Stimulated activated CD4-positive, alpha-beta T cell treated with anti-CD3 and anti-CD28 coated beads, Interleukin-1b, Interleukin-23, amount 100 ng/mL, for 1 hour (primary cell): ENCODE measurements at places on chromosomes 12 and 14.
A peak's percentile ranks its signal among the peaks of the same experiment; 100 is the strongest.

DNA sequence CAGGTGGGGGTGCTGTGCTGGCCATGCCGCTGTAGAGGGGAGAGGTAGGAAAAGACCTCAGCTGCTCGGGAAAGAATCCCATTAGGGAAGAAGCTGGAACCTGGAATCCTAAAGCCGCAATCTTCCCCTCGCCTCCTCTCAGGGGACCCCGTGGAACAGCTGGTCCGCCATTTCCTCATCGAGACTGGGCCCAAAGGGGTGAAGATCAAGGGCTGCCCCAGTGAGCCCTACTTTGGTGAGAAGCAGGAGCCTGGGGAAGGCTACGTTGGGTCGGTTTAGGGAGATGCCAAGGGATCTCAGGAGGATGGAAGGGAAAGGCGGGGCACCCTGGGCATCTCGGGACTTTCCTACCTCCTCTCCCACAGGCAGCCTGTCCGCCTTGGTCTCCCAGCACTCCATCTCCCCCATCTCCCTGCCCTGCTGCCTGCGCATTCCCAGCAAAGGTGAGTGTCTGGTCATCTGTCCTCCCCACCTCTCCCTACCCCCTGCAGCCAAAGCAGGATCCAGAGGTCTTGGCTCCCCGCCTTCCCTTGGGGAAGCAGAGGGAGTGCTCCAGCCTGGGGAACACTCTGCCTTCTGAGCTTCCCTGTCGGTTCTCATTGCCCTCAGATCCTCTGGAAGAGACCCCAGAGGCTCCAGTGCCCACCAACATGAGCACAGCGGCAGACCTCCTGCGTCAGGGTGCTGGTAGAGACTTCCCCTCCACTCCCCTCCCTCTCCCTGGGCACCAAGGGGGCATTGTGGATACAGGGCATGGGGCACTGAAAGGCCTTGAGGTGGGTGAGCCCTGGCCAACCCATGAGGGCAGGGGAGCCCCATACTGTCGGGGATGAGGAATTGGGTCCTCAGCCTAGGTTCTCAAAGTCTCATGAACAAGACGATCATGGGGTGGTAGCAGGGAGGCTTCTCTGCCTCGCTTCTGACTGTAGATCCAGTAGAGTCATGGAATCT lies 12.4 kb downstream of the TNS2 start:
- DNase-seq = no peak

DNA sequence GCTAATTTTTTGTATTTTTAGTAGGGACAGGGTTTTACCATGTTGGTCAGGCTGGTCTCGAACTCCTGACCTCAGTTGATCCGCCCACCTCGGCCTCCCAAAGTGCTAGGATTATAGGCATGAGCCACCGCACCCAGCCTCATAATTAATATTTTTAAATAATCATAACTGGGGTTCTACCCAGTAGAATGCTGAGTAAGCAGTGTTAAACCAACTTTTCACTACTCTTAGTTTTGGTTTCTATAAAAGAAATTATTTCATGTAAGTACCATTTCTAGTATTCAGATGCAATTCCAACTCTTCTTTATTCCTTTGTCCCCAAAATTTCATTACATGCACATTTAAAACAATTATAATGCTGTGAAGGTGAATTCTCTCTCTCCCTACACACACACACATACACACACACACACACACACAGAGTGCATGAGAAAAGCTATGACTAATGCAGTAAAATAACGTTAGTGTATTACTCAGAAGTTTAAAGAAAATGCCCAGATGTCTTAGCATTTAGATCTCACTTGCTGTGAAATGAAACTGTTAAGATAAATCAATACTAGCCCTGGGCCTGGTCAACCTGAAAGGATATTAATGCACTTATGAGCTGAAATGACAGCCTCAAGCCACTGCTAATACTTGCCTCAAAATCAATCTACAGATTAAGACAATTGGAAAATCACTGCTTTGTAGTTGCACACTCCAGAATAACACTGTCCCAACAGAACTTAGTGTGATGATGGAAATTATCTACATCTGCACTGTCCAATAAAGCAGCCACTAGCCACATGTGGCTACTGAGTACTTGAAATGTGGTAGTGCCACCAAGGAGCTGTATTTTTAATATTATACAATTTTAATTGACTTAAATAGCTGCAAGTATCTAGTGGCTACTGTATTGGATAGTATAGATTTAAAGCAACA lies 36.0 kb downstream of the PTPN21 start:
- no peak for DNase-seq

DNA sequence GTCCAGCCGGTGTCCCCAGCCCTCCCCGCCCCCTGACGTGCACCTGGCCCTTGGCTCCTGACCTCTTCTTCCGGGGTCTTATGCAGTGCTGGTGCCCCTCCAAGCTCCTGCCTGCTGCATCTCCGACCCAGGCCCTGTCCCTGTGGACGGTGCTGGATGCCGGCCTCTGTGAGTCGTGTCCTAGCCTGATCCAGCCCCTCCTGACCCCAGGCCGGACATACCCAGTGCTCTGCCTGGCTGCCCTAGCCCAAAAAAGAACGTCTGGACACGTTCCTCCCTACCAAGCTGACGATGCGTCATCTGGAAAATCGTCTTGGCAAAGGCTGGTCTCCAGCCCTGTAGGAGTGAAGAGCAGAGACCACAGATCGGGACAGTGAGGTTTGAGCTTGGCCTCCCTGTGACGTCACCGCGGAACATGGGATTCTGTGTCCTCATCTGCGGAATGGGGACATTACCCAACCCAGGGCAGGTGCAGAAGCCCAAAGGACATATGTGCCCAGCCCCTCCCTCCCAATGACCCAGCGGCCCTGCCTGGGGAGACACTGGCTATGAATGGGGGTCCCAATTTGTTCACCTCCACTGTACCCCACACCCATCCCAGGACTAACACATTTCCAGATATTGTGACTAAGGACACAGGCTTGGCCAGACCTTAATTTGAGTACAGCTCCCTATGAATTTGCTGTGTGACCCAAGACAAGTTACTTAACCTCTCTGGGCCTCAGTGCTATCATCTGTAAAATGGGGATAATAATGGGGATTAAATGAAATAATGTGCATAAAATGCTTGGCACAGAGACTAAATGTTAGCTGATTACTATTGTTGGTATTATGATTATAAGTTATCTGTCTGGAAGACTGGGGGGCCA lies 51.0 kb upstream of the BCL11B start:
- no peak for DNase-seq

- DNase-seq = no peak
Observed at GRCh38 chr12:107349008-107349747, 255.8 kb upstream of the CRY1 start.

DNA sequence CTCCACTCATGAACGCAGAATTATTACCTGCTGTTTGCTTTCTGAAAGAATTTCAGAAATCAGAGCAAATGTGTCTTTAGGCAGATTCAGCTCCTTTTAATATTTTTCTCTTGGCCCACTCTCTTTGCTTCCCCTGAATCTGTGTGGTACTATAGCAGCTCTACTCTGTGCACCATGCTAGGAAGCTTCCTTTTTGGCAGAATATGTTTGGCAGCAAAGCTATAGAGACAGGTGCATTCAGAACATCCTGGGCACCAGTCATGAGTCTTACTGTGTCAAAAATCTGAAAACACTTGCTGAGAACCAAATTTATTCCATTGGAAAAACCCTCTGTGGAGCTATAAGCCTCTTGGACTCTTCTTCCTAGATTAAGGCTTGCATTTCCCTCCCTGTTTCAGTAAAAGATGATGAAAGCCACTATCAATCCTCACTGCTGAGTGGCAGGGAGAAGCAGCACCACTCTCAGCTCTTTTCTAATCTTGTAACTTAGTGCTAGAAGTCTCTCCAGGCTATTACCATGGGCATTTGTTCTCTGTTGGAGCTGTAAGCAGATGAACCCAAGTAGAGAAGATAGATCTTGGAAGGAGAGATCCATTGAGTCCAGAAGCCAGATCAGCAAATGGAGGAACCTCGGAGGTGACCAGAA lies 18.2 kb downstream of the CIPC start:
- DNase-seq = no peak

DNA sequence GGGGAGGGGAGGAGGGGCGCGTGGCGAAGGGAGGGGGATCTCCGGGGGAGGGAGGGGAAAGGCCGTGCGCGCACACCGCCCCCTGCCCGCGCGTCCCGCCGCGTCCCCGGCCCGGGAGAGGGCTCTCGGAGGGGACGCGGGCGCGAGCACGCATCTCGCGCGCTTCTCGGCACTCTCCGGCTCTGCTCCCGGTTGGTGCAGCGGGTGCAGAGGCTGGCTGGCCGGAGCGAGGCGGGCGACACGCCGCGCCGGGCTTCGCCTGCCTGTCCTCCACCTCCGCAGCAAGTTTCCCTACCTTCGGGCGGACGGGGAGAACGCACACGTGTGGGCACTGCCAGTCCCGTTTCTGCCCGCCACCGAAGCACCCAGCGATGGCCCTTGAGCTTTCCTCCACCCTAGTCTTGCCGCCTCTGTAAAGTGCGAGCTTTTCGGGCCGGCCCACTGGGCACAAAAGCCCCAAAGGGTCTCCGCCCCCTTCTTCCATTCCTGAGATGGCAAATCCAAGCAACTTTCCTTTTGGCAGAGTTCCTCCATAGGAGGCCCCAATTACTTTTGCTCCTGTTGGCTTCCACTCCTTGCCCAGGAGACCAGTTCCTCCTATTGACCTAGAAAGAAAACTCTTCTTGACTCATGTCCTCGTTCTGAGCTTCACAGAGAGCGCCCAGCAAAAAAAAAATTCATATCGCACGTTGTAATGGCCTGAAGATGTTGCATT lies 363 bp upstream of the CSAD start:
- DNase-seq = peak; percentile 64

DNA sequence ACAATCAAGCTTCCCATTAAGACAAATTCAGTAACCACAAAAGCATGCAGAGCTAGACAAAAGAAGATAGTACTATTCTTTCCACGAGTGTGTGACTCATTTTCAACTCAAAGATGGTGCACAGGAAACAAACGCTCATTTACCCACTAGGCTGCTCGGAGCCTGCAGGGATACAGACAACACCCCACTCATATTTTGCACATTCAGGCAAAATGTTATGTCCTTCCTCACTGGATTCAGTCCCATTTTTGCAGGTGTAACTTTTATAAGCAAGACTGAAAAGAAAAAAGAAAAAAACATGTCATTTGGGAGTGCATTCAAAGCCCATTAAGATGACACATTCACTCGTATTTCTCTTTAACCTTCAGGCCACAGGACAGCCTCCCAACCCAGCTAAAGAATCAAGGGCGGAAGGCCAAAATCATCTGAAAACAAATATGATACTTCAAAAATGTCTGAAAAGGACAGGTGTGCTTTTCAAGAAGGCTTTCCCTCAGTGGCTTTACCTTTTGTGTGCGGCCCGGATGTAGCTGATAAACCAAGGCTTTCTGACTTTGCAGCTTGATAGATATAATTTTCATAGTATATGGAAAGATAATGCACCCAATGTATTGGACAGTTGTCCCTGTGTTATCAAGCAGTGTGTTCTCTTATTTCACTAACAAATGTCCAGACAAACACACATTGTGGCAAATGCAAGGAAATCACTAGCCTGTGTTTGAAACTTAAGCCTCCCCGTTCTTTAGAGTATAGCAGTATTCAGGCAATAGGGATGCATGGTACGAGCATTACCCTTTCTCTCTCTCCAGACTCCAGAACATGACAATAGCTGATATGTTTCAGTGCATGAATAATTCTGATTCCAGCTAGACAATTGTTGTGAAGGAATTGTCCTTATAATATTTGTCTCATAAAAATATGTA lies 147.8 kb upstream of the KRR1 start:
- no peak for DNase-seq

DNA sequence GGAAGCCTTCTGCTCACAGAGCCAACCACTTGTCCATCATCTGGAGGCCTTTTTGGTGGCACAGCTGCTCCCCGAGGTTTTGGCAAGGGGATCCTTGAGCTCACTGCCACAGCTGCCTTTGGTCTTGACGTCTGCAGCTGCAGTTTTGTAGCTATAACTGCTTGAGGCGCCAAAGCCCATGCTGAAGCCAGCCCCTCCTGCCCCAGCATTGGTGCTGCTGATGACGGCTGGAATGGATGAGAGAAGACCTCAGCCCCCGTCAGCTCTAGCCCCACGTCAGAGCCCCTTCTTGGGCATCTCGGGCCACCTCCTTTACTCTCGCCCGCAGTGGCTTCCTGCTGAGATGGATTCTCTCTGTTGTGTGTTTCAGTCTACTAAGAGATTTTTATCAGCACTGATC lies 12.3 kb upstream of the KRT74 start:
- no peak for DNase-seq

DNA sequence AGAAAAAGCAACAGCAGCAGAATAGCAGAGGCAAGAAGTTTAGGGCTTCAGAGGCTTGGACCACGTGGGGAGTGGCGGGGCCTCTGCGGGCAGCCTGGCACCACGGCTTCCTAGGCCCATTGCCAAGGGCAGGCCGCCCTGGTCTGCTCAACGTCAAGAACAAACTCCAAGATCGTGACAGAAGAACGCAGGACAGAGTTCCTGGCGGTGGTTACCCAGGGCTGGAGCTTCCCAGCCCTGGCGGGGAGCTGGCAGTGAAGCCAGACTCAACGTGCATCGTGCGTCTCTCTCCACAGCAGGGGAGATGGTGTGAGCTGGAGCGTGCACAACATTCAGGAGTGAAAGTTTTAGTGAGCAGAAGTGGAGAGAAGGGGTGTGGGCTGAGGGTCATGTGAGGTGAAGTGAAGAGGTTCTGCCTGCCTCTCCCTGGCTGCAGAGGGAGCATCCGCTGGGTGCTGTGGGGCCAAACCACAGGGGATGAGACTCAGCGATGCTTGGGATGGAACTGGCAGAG lies 13.9 kb upstream of the CACNA2D4 start:
- no peak for DNase-seq

DNA sequence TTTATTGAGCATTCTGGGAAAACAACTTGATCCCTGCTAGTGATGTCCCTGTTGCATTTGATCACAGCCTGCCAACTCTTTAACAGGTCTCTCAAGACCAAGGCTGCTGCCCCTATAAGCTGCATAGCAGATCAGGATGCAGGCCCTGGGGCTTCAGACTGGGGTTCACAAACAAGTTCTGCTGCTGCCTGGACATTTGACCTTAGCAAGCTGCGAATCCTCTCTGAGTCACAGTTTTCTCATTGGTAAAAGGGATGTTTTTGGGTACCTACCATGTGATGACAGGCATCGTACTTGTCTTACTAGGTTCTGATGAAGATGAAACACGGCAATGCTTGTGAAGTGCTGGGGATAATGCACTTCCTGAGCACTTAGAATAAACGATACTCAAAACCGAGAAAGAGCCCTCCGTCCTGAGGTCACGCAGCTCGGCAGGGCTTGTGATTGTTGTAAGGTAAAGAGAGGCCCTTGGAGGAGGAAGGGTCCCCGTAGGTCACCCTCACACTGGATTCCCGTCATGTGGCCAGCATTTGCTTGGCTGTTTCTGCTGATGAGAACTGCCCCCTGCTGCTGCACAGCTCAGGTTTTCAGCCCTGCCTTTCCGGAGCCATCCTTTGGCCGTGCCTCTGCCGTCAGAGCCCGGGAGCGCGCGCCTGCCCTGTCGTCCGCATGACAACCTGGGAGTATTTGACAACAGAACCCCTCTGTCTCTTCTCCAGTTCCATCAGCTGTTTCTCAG lies 39.1 kb downstream of the TSPAN9 start:
- no peak for DNase-seq

- DNase-seq = no peak
Observed at GRCh38 chr12:115324949-115325593, 641.1 kb upstream of the TBX3 start.

DNA sequence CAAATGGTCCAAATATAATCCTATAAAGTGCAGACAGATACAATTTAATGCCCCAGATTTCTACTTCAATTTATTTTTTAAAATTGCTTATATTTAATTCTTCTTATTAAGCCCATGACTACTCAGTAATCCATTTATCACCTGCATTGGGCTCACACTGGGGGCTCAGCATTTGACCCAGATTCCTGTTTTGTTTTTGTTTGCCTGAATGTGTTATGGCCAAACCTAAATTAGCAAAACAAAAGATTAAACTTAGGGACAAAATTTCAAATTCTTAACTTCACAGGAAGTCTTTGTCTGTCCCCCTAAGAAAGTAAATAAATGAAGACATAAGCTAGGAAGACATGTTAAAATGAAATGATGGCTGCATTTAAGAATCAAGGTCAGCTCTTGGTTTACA lies 322.3 kb downstream of the RMST start:
- no peak for DNase-seq
